Activated B cell treated with CpG ODN at 0.5 μM for 24 hours (primary cell): ENCODE measurements at places on chromosomes 2 and 18.

DNA sequence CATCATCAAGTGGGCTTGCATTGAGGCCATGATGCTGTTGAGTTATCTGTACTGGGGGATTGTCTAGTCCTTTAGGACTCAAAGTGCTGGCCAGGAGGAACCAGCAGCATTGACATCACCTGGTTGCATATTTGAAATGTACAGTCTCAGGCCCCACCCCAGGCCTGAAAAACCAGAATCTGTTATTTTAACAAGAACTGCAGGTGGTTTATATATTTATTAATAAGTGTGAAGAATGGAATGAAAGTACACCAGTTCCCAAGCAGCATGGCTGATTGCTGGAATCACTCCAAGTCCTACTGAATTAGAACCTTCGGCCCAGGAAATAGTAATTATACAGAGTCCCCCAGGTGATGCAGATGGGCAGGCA lies 2.8 kb downstream of the IL1F10 start:
- no peak for DNase-seq

DNA sequence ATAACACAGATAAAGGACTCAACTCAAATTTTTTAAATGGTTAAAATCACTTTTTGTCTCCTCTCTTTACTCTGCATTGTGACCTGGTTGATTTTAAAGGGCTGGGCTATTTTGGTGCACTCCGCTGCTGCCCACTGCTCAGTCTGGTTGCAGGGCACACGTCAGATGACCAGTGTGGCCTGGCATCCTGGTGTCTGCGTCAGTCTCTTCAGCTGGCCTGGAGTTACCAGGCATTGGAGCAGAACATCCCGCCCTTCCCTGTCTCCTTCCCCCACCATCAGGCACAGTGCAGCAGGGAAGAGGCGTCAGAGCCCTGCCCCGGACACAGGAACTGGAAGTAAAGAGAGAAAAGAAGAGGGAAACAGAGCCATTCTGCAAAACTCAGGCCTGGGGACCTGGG lies 8.9 kb downstream of the C1QL2 start:
- DNase-seq, result no peak

- DNase-seq, result no peak
Measured at GRCh38 chr2:197280015-197280702, 30.4 kb downstream of the ANKRD44 start.

GRCh38 chr2:27715318-27716210 lies 51.9 kb downstream of the SLC4A1AP start:
- no peak for DNase-seq

GRCh38 chr2:147594038-147594437 lies 250.8 kb upstream of the ACVR2A start:
- no peak for DNase-seq

- no peak for DNase-seq
Measured at GRCh38 chr18:11147962-11148679, 1.2 kb downstream of the PIEZO2 start.

DNA sequence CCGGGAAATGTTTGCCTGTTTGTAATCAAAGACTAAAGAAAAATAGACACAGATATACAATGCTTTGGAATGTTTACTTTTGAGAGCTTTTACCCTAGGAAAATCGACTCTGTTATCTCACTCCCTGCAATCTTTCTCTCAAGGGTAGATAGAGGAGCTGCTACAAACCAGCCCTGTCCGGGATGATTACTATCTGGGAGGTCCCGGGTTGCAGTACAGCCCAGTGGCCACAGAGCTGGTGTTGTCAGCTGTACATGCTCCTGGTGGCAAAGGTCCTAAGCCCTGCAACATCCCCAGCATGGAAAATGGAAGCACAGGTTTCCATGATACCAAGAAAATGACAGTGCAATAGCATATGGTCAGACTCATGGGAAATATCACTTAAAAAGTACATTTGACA lies 570.5 kb upstream of the SOX11 start:
- DNase-seq, result no peak

DNA sequence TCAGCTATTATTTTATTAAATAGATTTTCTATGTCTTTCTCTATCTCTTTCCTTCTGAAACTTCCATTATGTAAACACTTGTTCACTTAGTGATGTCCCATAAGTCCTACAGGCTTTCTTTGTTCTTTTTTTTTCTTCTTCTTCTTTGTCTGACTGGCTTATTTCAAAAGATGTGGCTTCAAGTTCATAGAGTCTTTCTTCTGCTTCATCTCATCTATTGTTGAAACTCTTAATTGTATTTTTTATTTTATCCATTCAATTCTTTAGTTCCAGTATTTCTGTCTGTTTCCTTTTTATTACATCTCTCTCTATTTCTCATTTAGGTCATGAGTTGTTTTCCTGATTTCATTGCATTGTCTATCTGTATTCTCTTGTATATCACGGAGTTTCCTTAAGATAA lies 38.5 kb downstream of the BOD1L2 start:
- no peak for DNase-seq
